Left lung (tissue), 14 donors: ENCODE measurements at places on chromosomes 2 and 18. TPM values are rescaled to one million over a fixed set of nuclear protein-coding genes. Genes with fewer than 3 reads are reported as not detected.

TMEM247 gene
- not detected for total RNA-seq

CFAP65 gene
- total RNA-seq: 4.3 TPM

DYNAP gene
- total RNA-seq: not detected

PSTPIP2 gene
- 14.2 TPM for total RNA-seq

RBM44 gene
- 1.0 TPM for total RNA-seq
